ENCODE measurements at places on chromosomes 4 and X.

DNA sequence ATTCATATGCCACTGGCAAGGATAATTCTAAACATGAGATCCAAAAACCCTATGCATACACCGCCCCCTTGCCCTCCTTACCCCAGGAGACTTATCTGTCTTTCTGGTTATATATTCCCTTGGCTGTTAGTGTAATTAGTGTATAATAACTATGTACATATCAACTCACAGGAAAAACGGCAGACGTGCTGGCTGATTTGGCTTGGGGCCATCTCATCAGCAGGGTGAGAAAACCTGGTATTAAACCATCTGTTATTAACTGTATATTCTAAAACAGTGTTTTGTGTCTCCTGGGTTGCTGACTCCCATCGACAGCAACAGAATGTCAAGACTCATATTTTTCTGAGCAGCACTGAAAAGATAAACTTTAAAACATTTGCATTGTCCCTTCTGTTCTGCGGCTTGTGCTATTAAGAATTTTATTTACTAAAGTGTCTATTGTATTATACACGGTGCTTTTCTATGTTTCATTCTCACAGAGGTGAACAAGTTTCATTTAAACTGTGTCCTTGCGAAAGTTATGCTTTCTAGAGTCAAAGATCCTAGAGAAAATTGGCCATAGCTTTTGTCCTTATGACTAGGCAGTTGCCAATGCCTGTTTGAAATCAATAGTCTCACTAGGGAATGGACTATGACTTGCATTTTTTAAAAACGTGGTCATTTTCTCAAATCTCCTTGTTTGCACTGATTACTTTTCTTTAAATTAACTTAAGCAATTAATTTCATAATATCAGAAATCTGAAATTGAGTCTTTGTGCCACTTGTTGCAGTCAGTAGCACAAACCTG is 211.5 kb upstream of the MID1 start:
- no peak for DNase-seq

DNA sequence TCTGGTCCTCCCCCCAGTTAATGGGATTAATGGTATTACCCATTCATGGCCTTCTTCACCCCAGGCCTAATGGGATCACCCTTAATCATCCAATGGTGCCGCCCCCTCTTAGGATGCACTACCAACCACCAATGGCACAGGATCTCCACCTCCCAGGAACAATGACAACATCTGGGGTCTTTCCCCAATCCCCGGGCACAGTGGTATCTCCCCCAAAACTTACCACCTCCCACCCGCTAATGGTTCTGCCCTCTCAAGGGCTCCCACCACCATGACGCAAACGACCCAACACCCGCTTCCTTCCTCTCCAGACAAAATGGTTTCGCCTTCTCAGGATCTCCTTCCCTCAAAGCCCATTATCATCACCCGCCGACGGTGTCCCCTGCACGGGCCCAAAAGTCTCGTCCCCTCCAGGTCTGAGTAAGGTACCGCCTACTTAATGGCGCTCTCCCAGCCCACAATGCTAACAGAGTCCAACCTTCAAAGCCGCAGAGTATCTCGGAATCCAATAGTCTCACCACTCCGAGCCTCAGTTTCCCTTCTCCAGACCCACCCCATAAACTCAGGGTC is 458 bp downstream of the GRIPAP1 start:
- DNase-seq, result no peak

- DNase-seq, result no peak
Observed at GRCh38 chr4:188811121-188811520, 671.9 kb downstream of the TRIML1 start.

- DNase-seq, result no peak
Observed at GRCh38 chr4:104492183-104492771, 2.4 kb downstream of the CXXC4 start.

- no peak for DNase-seq
Observed at GRCh38 chr4:6742507-6742906, 26.5 kb downstream of the BLOC1S4 start.

- no peak for DNase-seq
Observed at GRCh38 chr4:155624478-155624877, 42.2 kb upstream of the GUCY1A1 start.

- DNase-seq, result no peak
Observed at GRCh38 chr4:162732876-162733275, 433.8 kb downstream of the NAF1 start.

- DNase-seq, result no peak
Observed at GRCh38 chr4:13881892-13882291, 254.4 kb upstream of the BOD1L1 start.

- DNase-seq, result no peak
Observed at GRCh38 chr4:190015538-190016368, 11.3 kb downstream of the FRG2 start.

DNA sequence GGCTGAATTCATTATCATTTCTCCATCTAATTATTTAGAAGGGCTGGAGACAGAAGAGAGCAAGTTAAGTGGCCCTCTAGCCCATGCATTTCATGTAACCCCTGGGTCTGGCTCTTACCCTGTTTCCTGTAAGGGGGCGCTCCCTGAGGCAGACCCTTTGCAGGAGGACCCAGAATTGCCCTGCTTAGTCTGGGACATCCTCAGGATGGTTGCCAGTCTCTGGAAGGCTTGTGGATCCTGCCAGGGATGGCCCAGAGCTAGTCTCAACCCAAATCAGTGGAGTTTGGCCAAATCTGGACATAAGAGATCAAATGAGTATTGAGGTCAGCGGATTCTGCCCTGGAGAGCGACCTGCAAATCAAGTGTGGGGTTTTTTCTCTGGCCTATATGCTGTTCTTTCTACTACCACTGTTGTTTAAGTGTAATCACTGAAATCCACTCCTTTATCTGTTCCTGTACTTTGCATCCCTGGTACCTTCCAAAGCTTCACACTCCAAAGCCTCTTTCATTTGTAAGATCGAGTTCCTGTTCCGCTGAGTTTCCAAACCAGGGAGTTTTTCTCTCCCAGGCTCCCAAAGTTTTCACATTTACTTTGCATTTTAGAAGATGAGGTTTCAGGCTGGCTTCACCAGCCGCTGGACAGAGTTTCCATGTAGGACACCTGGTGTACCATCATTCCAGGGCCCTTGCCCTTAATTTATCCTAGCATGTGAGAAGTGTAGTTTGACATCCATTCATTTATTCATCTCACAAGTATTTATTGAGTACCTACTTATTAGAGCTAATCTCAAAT is 6.3 kb downstream of the KLF3 start:
- no peak for DNase-seq

- DNase-seq, result no peak
Observed at GRCh38 chr4:158535130-158535614, 13.5 kb downstream of the RXFP1 start.

- DNase-seq, result no peak
Observed at GRCh38 chrX:65667157-65667502, 324 bp upstream of the MSN start.

- no peak for DNase-seq
Observed at GRCh38 chr4:145130788-145131399, 32.8 kb downstream of the ABCE1 start.

- no peak for DNase-seq
Observed at GRCh38 chrX:124194199-124194598, 138.3 kb upstream of the TEX13D start.

- no peak for DNase-seq
Observed at GRCh38 chrX:8879750-8880149, 78.6 kb upstream of the FAM9A start.

DNA sequence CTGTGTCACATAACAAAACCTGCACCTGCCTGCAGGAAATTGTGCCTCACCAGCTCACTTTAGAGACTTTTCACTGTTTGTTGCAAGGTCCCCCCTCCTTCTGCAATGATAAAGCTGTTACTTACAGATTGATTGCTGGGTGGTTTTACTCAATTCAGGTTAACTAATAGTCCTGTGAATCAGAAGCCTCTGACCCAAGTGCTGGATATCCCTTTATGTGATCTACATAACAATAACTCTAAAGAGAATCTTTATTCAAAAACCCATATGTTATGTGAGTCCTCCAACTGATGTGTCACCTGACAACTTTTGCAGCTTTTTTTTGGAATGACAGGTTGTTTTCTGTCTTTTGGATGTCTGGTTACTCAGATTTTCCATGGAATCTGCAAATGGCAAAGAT is 2323.6 kb upstream of the TENM3 start:
- DNase-seq, result no peak

DNA sequence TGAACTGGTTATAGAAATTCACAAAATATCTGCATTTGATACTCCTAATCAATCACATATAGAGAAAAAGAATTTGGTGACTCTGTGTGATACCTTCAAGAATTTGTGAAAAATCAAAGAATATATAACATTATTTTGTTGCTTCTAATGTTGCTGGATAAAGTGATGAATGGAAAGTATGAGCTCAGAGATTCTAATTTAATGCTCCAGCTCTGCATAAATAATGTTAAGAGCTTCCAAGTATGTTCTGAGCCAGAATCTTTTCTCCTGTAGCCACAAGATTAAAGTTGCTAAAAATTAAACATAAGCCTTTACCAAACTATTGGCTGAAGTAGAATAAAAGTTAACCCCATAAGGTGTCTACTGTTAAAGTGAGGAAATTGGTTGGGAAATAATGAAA is 294.7 kb upstream of the CT83 start:
- DNase-seq, result no peak

- no peak for DNase-seq
Observed at GRCh38 chr4:85152480-85152879, 186.0 kb upstream of the WDFY3 start.

- DNase-seq, result no peak
Observed at GRCh38 chr4:96352051-96352517, 512.2 kb downstream of the PDHA2 start.

GRCh38 chr4:159401226-159401712 is 298.4 kb downstream of the RAPGEF2 start:
- DNase-seq, result no peak

DNA sequence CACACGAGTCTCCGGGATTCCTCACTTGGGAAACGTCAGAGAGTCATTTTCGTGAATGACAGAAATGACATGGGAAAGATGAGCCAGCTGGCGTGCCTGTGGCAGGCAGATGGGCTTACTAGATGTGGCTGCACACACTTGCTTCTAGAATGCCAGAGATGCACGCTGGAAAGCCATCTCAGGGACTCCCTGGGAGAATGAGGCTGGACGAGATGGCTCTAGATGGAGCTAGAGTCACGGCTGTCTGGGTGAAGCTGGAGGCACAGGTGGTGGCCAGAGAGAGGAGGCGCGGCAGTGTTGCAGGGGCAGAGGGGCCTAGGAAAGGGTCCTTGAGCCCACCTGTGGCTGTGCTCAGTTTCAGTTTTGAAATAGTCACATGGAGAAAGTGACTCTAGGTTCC is 26.0 kb downstream of the TKTL1 start:
- DNase-seq, result no peak

Measured in vagina (tissue), 2 donors.